ENCODE measurements at places on chromosomes 11 and 22.

GRCh38 chr11:71301858-71302533, 49.6 kb upstream of the SHANK2 start:
- DNase-seq, result no peak

DNA sequence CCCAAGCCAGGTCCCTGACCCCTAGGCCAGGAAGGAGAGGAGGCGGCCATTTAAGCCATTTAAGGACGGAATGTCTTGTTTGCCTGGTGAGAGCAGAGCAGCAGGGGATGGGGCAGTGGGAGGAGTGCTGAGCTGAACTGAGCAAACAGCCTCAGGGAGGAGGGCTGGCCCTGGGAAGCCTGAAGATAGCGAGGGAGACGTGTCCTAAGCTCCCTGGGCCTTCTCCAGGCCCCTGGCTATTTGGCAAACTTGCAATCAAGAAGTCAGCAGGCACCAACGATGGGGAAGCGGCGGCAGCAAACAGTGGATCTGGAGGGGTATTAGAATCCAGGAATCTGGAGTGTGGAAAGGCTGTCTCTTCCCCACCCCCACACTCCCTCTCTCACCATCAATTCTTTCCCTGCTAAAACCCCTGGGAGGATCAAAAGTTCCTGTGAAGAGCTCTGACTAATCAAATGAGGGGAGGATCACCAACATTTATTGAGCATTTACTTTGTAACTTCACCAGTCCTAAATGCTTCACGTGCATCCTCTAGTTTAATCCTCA, 8.8 kb downstream of the BCL9L start:
- no peak for DNase-seq

GRCh38 chr22:37804881-37805809, 2.6 kb upstream of the GCAT start:
- peak; percentile 32 for DNase-seq

GRCh38 chr11:118222437-118222836, 2.4 kb downstream of the JAML start:
- DNase-seq, result no peak

DNA sequence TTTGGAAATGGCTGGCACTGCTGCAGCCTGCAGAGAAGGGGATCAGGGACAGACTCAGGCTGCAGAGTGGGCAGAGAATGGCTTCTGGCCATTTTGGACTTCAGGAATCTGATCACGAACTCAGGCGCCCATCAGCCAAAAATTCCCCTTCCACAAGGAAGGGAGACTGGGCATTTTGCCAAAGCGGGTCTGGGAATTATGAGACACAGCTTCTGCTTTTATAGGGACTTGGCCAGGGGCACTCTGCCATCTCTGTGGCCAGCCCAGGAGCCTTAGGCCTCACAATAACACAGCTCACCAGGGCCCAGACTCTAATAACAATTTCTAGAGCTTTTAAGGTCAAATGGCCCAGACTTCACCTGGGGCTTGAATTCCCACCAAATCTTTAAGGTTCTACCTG, 74.7 kb downstream of the CHST1 start:
- no peak for DNase-seq

- no peak for DNase-seq
Observed at GRCh38 chr11:63829823-63830489, 9.0 kb upstream of the MARK2 start.

DNA sequence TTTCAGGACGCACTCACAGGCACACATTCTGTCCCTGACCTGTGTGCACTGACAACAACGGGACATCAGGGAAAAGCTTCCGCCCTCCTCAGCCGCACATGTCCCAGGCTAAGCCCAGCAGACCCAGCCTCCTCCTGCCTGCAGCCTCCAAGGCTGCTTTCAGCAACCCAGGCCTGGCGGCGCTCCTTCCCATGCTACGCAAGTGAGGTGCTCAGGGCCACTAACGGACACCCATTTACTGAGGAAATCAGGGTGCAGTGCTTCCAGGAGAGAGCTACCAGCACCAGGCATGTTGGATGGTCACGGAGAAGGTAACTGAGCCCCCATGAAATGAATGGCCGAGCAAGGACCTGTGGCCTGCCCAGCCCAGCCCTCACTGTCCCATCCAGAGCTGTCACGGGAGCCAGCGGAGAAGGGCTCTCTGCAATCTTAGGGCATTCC, 6.9 kb downstream of the MOB2 start:
- no peak for DNase-seq

DNA sequence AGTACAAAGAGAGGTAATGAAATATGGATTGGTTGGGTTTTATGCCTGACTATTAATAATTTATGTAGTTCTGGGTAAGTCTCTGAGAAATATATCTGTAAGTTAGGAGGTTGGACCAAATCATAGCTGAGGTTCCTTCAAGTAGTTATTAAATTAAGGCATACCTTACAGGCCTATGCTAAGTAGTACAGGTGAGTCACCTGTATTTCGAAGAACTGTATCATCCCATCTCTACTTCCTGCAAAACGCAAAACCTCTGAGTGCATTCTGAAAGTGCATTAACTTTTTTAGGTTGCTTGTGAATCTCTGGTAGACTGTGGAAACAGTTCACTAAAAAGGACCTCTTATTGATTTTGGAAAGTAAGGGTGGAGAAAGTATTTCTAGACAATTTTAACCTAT, 37.1 kb downstream of the APOL5 start:
- DNase-seq, result no peak

DNA sequence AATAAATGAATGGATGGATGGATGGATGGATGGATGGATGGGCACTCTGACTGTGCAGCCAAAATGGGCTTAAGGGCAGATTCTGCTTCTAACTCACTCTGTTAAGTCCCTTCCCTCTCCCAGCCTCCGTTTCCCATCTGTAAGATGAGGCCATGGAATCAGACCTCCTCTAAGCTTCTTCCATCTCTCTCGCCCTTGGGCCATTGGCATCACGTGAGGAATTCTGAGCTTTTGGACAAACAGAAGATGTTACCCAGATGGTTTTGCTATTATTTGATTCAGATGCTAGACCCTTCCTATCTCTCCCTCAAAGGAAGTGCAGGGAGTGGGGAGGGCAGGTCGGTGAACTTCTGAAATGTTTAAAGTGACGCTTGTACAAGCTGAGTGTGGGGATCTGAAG, 4.0 kb upstream of the CYTH4 start:
- DNase-seq, result no peak

DNA sequence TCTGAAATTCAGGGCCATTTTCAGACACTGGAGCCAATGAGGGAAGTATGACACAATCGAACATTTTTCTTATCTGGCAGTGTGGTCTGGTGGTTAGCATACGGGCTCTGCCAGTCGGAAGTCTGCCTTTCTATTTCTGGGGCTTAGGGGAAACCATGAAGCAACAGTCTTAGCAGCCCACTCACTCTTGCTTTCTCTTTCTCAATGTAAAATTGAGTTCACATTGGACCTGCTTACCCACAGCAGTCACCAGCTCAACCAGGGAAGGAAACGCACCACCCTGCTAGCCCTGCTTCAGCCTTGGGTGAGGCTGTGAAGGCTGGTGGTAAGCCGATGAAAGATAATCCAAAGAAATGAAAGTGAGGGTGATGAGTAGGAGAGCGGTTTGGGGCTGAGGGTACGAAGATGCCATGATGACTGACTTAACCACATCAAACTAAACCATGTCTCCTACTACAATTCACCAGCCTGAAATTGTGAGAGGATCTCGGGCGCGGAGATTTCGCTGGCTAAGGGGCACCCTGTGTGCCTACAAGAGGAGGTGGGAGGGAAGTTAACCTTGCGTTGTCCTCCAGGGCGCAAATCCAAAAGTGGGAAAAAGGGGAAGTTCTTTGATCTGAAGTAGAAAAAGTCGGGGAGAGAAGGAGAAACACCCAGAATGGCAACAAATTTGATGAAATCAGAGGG, 2.0 kb upstream of the LMO2 start:
- DNase-seq, result peak; percentile 58

DNA sequence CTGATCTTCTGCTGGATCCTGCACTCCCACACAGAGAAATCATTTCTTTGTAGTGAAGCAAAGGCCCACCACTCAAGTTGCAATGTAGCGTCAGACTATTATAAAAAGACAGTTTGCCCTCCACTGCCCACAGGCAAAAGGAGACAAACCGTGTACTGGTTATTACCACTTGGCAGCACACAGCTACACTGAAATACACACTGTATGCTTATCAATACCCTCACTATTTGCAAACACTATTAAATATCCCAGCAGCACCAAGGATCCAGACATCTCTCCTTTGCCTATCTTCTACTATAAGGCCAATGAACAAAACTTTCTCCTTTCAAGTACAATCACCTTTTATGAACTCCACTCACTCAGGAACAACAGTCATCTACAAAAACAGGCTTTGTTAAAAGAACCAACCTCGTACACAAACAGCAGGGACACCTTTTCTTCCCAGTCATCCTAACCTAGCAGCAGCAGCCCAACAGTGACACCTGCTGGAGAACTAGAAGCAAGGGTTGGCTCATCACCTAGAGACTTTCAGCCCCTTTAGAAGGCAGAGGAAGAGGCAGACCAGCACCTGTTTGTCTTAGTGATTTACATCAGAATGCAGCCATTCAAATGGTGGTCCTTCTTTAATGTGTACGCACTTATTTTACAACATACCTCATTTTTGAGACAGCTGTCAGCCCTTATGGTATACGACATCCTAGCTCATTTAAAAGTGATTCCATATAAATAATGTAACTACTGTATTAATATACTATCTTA, 56.1 kb downstream of the AMBRA1 start:
- peak; percentile 21 for DNase-seq

DNA sequence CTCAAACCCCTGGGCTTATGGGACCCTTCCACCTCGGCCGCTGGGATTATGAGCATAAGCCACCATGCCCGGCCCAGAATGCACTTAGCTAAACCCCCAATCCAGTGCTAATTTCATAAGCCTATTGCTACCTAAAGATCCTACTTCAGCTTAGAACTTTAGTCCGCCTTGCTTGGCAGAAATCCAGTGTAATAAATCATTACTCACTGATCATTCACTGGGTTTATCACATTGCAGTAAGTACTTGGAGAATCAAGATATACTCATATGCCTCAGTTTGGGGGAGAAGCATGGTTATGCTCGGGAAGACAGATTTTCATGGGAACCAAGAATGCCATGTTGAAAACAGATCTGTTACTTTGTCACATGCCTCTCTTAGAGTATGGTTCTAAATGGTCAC, 3.8 kb upstream of the TBRG1 start:
- DNase-seq, result no peak

GRCh38 chr11:134501406-134502152, 89.5 kb upstream of the B3GAT1 start:
- no peak for DNase-seq

DNA sequence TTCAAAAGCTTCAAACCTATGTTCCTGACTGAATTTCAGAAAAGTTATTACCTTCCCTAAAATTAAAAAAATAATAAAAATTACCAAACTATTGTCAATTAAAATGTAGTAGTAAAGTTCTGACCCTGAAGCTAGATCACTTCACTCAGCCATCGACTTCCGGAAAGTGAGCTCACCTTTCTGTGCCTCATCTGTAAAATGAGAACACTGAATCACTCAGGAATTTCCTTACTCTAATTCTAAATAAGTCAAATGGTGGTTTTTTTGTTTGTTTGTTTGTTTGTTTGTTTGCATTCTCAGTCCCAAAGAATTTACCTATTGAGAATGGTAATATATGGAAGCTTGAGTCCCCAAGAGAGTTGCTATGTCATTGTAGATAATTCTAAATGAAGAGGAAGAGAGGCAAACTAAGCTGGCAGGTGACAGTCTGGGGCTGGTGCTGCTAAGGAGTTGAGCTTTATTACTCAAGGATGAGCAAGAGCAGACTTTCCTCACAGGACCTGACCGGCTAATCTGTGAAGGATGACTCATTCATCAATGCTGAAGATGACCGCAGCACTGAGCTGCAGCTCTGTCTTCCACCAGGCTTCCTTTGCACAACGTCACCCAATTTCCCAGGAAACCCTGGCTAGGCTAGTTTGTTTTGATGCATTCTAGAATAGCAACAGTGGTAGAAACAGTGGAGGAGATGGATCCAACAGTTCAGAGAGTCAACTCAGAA, 248.8 kb downstream of the RAB38 start:
- DNase-seq, result no peak

- no peak for DNase-seq
Observed at GRCh38 chr22:44797181-44797725, 44.9 kb downstream of the ARHGAP8 start.

- no peak for DNase-seq
Observed at GRCh38 chr22:25496396-25497064, 67.9 kb upstream of the GRK3 start.

DNA sequence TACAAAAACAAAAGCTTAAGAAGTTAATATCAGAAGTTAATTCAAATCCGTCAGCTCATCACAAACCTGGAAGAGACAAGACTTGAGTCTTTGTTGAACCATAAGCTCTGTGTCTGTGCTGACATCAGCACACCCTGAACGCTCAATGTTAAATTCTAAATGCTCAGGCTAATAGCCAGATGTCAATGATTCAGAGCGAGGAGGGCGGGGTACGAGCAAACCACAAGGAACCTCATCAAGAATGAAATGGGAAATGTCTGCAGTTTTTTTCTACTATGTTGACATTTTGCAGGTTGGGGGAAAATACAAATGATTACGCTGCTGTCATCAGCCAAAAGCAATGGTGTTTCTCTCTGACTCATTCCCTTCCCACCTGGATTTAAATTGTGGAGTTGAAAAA, 1057.2 kb downstream of the NTM start:
- no peak for DNase-seq

- no peak for DNase-seq
Observed at GRCh38 chr11:126664643-126665042, 309.2 kb downstream of the ST3GAL4 start.

GRCh38 chr11:113504586-113504985, 29.4 kb upstream of the DRD2 start:
- no peak for DNase-seq

GRCh38 chr11:16982809-16983208, 31.4 kb downstream of the PLEKHA7 start:
- DNase-seq, result no peak

- no peak for DNase-seq
Observed at GRCh38 chr11:114153224-114153623, 93.7 kb downstream of the ZBTB16 start.

DNA sequence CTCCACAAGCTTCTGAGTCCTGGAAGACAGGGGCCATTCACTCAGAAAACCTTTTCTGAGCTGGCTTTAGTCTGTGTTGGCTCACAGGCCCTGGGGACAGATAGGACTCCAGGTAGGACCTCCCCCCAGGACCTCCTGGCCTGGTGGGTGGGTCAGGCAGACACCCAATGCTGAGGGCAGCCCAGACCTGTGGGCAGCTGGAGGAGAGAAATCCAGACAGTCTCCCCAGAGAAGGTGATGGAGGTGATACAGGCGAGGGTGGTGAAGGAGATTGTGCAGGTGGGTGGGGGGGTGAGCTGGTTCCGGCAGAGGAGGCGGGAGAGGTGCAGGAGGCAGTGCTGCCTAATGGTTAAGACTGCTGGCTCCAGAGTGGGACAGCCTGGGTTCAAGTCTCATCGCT, 15.6 kb downstream of the LRRC32 start:
- no peak for DNase-seq

- no peak for DNase-seq
Observed at GRCh38 chr11:8107642-8108041, 26.6 kb downstream of the TUB start.

DNA sequence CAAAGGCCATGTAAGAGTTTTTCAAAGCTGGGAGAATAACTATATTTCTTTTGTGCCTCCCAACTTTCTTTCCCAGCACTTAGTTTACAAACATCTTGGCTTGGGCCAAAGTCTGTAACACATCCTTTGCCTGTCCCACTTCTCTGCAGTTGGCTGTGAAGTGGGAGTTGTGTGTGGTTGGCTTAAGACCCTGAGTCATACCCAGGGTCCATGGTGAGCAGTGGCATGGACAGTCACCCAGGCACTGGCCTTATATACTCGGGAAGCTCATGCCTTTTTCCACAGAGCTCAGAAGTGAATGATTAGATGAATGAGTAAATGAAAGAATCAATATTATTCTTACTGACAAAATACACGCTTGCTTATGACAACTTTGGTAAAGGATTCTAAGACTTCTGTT, 231.4 kb downstream of the BLID start:
- DNase-seq, result no peak
